ENCODE measurements at places on chromosomes 3 and 15.

DNA sequence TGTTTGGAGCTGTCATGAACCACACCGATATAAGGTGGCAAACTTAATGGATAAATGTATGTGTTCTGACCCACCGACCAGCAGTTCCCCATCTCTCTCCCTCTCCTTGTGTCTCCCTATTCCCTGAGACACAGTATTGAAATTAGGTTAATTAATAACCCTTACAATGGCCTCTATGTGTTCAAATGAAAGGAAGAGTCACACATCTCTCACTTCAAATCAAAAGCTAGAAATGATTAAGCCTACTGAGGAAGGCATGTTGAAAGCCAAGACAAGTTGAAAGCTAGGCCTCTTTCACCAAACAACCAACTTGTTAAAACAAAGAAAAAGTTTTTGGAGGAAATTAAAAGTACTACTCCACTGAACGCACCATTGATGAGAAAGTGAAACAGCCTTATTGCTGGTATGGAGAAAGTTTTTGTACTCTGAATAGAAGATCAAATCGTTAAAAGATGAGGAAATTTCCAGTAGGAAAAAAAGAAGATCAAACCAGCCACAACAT is 15.0 kb downstream of the ATR start:
- DNase-seq, result no peak

GRCh38 chr15:58532126-58532525 is 100.3 kb downstream of the LIPC start:
- no peak for DNase-seq

- no peak for DNase-seq
Observed at GRCh38 chr3:76015496-76015895, 230.1 kb upstream of the ZNF717 start.

- no peak for DNase-seq
Observed at GRCh38 chr3:147872568-147872967, 463.4 kb downstream of the ZIC1 start.

- peak; percentile 86 for DNase-seq
Observed at GRCh38 chr15:64507293-64507802, 47.0 kb downstream of the ZNF609 start.

DNA sequence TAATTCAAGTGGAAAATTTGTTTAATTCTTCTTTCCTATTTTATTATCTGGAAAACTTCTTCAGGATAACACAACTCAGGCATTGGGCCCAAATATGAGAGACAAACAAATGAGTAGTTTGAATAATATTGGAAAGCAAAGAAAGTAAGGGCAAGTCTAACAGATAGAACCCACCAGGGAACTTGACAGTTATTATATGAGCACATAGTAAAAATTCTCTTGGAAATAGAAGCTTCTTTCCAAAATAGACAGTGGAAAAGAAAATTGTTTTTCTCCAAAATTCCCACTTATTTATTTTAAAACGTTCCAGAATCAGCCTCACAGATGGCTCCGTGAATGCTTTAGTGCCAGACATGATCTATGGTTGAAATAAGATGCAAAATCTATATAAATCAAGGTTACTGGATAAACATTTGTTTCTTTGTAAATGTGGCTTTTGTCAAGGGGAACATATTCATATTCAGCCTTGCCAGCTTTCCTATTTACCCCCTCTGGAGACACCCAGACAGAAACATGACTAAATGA is 23.9 kb downstream of the LDHAL6B start:
- no peak for DNase-seq

GRCh38 chr3:81676706-81677456 is 84.6 kb downstream of the GBE1 start:
- DNase-seq, result no peak

DNA sequence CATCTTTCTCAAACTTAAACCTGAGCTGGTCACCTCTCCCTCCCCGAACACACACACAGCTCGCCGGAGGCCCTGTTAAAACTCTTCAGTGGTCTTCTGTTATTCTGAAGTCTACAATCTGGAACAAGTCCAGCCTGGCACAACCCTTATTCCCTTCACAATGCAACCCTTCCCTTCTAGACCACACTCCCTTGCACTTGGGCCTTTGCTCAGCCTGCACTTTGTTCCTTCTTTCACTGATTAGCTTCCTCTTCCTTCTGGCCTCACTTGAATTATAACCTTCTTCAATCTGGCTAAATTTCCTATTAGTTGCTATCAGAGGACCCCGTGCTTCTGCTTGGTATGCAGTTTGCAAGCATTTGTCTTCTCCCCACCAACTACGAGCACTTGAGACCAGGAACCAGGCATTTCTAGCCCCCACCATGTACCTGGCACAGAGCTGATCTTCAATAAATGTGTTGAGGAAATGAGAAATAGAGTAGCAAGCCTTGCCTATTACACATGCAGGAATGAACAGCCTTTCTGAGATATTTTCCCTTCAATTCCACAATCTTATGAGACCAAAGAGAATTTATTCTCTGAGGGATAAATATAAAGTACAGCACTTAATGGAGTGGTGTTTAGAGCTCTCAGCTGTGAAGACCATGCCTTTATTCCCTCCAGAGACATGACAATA is 663.1 kb upstream of the ADAMTS9 start:
- DNase-seq, result no peak

DNA sequence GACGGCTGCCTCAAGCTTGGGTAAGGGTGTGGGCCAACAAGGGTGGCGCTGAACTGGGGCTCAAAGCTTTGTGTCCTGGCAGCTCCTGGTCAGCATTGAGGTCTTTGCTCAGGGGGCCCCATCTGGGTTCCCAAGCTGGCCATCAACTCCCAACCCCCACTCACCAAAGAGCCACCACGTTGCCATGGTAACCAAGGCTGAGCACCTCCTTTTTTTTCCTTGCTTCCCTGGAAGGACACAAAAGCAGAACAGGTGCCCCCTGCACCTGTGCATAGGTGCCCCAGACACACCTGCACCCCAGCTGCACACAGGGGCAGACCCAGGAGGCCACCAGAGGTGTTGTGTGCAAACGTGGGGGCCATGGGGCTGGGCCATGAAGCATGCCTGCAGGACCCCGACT is 16.5 kb downstream of the UROC1 start:
- DNase-seq, result no peak

- peak; percentile 20 for DNase-seq
Observed at GRCh38 chr3:11379238-11379823, 107.1 kb downstream of the ATG7 start.

- no peak for DNase-seq
Observed at GRCh38 chr15:51051776-51052175, 42.9 kb downstream of the TNFAIP8L3 start.

DNA sequence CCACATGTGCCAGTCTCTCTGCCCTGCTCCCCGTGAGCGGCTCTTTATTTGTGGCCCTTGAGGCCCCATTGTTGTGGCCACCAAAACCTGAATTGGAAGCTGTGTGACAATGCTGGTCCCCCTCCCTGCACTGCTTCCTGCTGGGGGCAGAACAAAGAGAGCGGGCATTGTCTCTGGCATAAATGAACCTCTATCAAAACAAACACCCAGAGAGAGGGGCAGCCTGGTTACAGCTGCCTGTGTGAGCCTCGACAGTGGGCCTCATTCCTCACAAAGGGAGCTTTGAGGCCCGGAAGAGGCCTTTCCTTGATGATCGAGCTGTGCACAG is 152.9 kb downstream of the IGF1R start:
- no peak for DNase-seq

DNA sequence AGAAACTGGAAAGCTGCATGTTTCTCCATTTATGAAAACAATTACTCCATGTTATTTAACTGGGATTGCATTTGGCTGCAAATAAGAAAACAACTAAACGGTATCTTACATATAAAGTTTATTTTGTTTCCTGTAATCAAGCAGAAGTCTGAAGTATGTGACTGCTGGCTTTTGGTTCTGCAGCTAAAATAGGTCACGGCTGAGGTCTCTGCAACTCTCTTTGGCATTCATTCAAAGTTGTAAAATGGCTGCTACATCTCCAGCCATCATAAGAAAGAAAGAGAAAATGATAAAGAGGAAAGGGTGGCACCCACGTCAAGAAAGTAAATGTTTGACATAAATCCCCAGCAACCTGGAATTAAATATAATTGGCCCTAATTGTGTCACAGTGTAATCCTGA is 406.1 kb downstream of the TBC1D5 start:
- DNase-seq, result no peak

GRCh38 chr15:83694536-83694935 is 40.6 kb downstream of the ADAMTSL3 start:
- DNase-seq, result no peak

DNA sequence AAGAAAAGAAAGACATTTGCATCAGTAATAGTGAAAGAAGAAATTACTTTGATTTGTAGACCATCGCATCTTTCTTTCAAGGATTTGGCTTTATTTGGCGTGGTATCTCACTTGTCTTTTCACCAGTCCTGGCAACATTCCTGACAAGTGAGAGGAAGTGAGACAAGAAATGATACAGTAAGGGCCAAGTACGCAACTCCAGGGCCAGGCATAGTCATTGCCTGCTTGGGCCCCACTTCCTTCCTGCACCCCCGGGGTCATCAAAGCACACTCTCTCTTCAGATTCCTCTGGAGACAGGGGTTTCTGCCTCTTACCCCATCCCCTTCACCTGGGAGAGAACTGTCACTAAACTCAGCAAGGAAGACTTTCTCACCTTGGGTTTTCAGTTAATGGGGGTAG is 55.1 kb downstream of the CD47 start:
- DNase-seq, result peak; percentile 65

DNA sequence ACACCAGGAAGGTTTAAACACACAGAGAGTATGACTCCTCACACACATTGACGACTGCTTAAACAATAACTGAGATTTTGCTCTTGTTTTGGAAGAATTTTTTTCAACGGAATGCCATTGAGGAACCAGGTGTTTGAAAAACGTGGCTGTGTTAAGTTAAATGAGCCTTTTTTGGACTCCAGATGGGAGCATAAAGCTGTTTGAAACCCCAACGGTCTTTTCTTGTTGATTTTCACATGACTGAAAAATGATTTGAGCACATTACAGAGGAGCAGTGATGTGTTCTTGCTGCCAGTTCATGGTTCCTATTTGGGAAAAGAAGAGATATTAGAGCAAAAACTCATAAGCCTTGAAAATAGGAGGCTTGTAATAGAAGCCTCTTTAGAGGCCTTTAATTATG is 97.8 kb upstream of the SELENOK start:
- no peak for DNase-seq

- DNase-seq, result no peak
Observed at GRCh38 chr3:71101014-71101413, 482.5 kb downstream of the FOXP1 start.

- DNase-seq, result no peak
Observed at GRCh38 chr3:150005243-150006112, 34.8 kb upstream of the PFN2 start.

DNA sequence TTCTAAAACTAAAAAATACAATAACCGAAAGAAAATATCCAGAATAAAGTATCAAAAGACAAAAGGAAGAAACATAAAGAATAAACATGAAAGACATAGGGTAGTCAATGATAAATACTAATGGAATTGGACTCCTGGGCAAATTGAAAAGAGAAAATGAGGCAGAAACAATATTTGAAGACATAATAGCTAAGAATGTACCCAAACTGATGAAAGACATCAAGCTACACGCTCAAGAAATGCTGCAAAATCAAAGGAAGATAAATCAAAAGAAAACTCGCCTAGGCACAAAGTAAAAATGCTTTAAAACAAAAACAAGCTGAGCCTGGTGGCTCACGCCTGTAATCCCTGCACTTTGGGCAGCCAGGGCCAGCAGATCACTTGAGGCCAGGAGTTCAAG is 34.9 kb downstream of the CEP70 start:
- DNase-seq, result no peak

GRCh38 chr3:182626484-182627467 is 166.5 kb upstream of the ATP11B start:
- DNase-seq, result no peak

- DNase-seq, result peak; percentile 31
Observed at GRCh38 chr3:98731720-98732285, 31.3 kb upstream of the ST3GAL6 start.

GRCh38 chr3:167909504-167909896 is 174.0 kb downstream of the SERPINI1 start:
- DNase-seq, result no peak

DNA sequence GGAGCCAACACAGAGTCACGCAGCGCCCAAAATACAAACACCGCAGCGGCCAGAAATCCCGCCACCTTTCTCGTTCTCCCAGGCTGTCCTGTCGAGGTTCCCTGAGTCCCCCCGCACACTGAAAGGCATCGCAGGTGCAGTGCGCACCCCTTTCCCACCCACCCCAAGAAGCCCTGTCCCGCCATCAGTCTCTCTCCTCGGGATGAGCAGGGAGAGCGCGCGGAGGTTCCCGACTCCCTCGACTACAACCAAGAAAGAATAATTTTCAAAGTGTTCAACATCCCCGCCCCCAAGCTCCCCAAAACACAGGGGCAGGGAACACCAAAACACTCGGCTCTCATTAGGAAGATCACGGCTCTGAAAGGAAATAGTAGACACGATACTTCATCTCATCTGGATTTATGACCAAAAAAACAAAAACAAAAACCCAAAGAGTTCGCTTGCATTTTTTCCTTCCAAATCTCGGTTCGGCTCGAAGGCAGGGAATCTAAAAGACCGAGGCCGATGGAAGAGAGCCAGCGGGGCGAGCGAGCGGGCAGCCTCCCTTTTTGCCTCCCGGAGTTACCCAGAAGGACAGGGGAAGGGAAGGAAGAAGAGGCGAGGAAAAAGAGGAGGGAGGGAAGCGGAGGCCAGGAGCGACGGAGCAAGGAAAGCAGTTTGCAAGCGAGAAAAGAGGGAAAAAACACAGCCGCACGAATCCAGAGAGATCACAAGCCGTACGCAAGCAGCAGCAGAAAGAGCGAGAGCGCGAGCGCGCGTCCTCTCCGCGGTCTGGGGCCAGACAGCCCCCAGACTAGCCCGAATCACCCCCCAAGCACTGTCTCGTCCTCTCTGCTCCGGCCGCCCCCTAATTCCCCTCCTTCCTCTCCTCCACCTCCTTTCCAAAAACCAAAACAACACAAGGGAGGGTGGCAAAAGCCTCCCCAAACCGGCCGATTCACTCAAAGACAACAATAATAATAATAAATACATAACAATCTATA is 808 bp downstream of the BCL6 start:
- DNase-seq, result no peak

DNA sequence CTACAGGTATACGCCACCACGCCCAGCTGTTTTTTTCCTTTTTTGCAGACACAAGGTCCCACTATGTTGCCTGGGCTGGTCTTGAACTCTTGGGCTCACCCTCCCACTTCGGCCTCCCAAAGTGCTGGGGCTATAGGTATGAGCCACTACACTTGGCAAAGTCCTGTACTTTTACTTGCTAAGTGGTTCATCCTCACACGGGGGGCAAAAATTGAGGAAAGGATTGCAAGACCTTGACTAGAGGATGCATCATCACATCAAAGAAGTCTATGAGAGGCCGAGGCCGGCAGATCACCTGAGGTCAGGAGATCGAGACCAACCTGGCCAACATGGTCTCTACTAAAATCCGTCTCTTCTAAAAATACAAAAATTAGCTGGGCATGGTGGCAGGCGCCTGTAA is 116.5 kb upstream of the FAM174B start:
- DNase-seq, result no peak

- DNase-seq, result no peak
Observed at GRCh38 chr3:52839268-52839575, 4.4 kb upstream of the MUSTN1 start.

DNA sequence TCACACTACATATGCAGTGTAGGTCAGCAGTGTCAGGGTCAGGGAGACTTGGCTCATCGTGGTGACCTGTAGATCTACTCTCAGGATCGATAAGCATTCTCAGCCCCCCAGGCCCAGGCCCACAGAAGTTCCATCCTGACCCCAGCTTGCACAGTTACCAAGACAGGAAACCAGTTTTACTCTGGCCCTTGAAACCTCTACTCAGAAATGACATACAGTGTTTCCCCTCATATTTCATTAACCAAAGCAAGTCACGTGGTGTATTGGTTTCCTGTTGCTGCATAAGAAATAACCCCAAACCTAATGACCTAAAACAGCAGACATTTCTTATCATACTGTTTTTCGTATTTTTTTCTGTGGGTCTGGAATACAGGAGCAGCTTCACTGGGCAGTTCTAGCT is 242.2 kb downstream of the SLCO3A1 start:
- DNase-seq, result peak; percentile 77
